ENCODE measurements at places on chromosomes 2 and 18.

- no peak for DNase-seq
These were observed 233.8 kb upstream of the SPRED2 start for GRCh38 chr2:65666156-65666725.

DNA sequence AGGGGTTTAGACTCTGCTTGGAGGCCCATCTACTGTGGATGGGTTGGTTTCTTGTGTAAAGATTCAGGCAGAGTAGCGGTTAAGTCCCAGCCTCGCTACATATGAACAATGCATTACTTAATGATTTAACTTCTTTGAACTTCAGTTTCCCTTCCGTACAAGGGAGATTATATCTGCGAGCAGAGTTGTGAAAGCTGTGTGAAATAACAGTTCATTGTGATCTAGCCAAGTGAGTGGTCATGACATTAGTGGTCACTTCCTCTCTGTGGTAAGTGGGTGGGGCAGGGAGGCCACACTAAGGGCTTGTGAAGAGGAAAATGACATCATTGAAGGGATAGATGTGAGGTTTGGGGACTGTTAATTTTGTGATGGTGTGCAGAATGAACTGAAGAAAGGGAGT lies 14.1 kb upstream of the MEX3C start:
- DNase-seq = peak; percentile 76

- DNase-seq = no peak
These were observed 130.7 kb downstream of the ANKRD44 start for GRCh38 chr2:197179744-197180498.

GRCh38 chr2:161710131-161710915 lies 86.1 kb downstream of the SLC4A10 start:
- no peak for DNase-seq

- DNase-seq = no peak
These were observed 13.7 kb upstream of the NEU4 start for GRCh38 chr2:241795021-241795999.

- no peak for DNase-seq
These were observed 1694.1 kb upstream of the CELF4 start for GRCh38 chr18:39259736-39260135.

DNA sequence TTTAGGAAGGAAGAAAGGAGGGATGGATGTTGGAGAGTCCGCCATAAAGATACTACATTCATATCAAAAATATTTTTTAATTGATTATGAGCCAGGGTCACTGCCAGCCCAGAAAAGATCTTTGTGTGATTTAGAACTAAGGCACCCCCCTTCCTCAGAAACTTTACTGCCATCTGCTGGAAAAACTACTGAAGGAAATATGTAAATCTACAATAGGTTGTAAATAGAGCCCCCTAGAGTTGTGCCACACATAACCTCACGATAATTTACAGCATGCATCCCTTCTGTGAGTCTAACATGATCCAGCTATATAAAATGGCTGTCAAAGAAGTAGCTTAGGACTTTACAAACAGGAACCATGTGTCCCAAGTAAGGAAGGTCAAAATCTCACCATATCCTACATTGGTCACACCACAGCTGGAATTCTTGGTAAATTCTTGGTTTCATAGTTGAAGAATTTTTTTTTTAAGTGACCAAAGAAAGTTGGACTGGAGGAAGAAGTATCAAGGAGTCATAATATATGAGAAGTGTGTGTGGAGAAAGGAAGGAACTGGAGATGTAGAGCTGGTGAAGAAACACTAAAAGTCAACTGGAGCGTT lies 152.5 kb downstream of the CYP26B1 start:
- DNase-seq = no peak

DNA sequence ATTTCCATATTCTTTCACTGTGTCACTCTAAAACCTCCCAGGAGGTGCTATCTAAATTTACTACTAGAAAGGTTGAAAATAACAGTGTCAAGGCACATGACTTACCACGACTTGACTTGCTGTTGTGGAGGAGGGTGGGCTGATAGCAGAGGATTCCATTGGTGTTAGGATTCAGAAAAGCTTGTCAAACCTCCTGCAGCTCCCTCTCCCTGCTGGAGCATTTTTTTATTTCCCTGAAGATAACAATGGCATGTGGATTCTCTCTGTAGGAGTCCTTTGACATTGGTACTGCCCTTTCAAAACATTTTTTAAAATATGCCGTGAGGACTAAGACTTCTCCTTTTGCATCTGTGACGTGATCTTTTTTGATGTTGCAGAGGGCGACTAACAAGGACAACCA lies 696.9 kb upstream of the GYPC start:
- no peak for DNase-seq

DNA sequence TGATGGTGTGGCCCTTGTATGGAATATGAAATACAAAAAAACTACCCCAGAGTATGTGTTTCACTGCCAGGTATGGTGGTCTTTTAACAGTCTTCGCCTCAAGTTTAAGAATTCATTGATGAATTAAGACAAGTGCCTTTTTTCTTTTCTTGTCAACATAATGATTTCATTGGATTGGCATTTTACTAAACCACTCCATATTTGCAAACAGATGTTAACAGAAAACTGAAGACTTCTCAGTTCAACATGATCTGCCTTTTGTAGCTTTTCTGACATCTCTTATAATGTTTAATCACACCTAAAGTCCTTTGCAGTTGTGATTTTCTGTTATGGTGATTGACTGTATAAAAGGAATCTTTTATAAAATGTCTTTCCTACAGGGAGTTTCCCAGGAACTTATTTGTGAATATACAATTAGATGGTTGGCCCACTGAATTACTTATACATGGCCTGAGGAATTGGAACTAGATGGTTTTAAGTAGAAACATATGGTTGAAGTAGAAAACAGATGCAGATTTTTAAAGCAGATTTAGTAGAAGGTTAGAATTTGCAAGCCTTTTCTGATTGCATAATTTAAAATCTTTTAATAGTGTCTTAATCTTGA lies 39.7 kb downstream of the DYNC1I2 start:
- no peak for DNase-seq

- DNase-seq = no peak
These were observed 36.1 kb upstream of the MPPE1 start for GRCh38 chr18:11944252-11944651.

DNA sequence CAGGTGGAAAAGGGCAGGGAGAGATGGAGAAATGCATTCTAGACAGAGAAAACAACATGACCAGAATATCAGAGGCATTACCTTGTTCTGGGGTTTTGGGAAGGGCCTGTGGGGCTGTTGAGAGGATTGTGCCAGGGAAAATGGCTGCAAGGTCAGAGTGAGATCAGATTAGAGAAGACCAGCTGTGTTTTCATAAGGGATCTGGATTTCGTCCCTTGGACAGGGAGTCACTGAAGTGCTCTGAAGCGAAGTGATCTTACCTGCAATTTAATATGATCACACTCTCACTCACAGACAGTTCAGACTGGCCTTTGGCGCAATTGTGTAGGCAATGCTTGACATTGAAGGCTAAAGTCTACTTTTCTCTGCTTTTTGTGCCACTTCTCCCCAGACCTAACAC lies 20.3 kb upstream of the REG3G start:
- no peak for DNase-seq

DNA sequence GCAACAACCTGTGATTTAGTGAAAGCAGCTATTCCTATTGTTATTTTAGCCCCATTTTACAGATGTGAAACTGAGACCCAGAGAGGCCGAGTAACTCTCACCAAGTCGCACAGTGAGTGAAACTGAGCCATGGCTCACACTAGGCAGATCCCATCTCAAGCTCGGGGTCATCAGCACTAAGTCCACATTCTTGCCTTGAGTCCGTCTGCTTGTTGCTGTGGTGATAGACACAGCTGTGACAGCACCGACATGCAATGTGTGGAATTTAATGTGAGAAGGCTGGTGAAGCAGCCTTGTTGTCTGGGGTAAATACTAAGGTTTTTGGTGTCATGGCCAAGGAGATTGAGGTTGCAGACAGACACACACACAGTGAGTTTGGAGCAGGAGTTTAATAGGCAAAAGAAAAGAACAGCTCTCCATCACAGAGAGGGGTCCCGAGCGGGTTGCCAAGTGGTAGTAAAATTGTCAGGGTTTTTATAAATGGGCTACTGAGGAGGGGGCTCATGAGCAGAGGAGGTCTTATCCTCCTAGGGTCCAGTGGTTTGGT lies 40.2 kb upstream of the GMCL1 start:
- DNase-seq = no peak

GRCh38 chr2:188798159-188798558 lies 176.0 kb upstream of the COL3A1 start:
- no peak for DNase-seq

DNA sequence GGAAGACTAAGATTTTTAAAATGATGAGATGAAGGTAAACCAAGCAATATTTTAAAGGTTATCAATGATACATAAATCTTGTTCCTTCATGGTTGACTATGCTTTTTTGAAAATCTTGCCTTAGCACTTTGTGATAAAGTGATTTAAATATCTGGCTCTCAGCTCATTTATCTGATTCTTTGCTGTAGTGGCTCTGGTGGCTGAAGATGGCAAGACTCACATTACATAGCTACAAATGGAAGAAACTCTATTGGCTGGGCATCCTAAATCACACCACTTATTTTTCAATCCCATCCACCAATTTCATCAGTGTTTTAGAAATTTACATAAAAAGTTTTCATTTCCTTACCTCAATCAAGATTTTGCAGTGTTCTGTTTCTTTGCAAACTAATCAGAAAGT lies 16.6 kb upstream of the APCDD1 start:
- DNase-seq = no peak

- DNase-seq = no peak
These were observed 207.1 kb downstream of the TMX3 start for GRCh38 chr18:68507781-68508180.

DNA sequence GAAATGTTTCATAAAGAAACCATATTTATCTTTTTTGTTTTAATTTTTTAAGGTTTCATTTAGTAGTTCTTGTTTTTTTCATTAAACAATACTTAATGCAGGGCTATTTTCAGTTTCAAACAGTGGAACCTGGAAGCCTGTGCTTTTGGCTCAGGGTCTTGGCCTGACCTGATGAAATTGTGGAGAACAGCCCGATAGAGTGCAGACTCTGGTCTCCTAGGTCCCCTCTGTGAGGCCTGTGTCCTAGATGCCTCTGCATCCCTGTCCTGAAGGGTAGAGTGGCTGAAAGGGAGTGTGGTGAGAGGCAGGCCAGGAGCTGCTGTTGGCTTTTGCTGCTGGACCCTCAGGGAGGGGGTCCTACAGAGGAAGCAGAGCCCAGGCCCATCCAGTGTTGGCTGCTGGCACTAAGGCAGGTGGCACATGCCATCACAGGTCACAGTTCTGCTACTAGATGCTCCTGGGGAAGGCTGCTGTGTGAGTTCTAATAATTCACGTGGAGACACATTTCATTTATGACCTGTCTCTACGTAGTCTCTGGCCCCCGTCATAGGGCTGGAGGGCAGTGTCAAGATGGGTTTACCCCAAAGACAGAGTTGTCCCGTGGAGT lies 201.0 kb upstream of the COPS8 start:
- DNase-seq = no peak

GRCh38 chr2:45168711-45169338 lies 159.6 kb upstream of the SIX2 start:
- no peak for DNase-seq

GRCh38 chr2:98090951-98091350 lies 4.0 kb downstream of the VWA3B start:
- no peak for DNase-seq

DNA sequence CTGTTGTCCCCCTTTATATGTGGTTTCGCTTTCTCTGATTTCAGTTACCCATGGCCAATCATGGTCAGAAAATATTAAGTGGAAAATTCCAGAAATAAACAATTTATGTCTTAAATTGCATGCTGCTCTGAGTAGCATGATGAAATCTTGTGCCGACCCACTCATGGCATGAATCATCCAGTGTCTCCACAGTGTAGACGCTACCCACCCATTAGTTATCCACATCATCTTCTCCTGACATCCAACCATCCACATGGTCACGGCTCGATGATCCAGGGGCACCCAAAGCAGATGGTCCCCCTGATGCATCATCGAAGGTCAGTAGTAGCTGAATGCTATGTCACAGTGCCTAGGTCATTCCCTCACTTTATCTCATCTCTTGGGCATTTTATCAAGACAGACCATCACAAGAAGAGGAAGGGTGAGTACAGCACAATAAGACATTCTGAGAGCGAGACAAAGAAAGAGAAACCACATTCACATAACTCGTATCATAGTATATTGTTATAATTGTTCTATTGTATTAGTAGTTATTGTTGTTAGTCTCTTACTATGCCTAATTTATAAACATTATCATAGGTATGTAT lies 44.1 kb upstream of the ACKR3 start:
- no peak for DNase-seq

DNA sequence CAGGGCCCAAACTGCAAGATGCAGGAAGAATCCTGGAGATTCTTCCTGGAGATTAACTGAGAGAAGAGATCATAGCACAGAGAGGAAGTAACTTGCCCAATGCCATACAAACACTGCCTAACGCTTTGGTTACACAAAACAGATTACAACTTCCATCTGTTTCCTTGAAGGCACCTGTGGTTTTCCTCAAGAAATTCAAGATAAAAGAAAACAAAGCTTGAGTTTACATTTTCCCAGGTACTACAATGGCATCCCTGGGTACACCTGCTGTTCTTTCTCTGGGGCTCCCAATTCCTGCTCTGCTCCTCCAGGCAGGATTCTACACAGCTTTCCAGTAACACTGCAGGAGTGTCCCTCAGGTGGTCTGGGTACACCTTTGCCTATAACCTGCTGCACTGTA lies 781.9 kb upstream of the ID2 start:
- no peak for DNase-seq

GRCh38 chr2:118505436-118505835 lies 342.0 kb downstream of the EN1 start:
- DNase-seq = no peak

DNA sequence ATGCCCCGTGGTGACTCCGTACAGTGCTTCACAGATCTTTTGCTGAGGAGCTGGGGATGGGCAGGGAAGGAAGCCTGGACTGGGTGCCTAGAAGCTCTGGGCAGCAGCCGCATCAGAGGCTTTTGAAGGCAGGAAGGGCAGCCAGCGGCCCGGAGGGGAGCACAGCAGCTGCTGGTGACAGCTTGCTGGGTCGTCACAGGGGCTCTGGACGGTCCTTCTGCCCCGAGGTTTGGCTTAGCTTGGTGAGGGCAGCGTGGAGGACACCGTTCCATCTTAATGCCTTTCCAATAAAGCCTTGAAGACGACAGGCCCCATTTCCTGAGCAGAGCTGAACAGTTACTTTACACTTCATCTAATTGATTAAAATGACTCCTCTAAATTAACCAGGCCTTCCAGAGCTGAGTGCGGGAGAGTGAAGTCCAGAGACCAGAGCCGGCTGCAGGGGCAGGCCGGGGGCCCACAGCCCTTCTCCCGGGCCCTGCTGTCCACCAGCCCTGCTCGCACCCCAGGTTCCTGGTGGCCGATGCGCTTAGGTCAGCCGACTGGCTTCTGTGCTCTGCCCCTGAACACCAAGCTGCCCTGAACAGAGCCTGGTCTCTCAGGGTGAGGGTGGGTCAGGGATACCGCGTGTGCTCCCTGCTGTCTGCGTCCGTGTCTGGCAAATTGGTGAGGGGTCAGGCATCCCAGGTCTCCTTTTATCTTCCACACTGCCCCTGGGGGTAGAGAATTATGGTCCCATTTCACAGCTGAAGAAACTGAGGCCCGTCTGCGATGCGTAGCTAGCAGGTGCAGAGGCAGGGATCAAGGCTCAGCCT lies 43.5 kb downstream of the RRM2 start:
- no peak for DNase-seq

Measured in CD4-positive, alpha-beta T cell treated with Interferon alpha-2 for 1 hour (primary cell).